Stimulated activated CD8-positive, alpha-beta memory T cell treated with anti-CD3 and anti-CD28 coated beads, Interleukin-7, amount 100 ng/mL, for 1 hour (primary cell): ENCODE measurements at places on chromosomes 16 and 17.
A peak's percentile ranks its signal among the peaks of the same experiment; 100 is the strongest.

DNA sequence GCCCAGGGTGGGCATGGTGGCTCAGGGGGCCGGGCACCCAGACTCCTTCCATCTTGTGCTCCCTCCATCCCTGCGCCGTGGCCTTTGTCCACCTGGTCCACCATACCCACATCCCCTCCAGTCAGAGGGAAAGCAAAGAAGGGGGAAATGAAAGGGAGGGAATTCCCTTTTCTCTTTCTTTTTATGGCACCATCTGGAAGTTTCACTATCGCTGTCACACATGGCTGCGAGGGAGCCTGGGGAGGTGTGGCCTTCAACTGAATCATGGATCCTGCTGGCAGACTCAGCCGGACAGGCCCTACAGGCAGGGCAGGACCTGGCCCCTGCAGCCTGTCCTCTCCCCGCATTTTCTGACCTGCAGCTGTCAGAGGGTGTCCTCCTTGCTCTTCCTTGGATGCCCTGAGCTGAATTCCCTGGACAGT is 6.2 kb downstream of the SLC12A3 start:
- DNase-seq = no peak

DNA sequence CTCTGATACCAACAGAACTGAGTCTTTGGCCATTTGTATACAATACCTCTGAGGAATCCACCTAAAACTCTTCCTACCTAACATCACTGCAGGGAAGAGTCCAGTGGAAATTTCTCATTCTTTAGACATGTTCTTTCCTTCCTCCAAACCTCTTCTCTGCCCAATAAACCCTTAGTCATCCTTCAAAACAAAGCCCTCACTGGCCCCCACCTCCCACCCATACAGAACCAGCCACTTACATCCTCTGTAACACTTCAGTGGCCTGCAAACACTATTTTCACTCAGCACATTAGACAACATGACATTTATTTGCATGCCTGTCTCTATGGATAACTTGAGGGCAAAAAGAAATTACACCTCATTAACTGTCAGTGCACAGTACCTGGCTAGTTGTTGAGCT is 200.3 kb upstream of the NOG start:
- DNase-seq = no peak

DNA sequence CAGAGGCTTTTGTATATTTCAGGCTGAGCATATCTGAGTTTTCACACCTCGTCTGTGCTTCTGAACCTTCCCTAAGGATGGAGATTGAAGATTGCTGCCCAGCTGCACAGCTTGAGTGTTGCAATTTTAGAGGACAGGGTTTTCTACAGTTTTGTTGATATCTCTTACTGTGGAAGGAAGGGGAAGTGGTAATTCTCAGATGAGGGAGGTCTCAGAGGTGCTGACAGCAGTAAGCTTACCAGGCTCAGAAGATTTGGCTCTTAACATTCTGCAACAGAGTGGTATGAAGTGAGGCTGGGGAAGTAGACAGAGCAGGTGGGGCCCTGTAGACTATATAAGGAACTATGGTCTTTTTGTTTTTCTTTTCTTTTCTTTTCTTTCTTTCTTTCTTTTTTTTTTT is 45.8 kb upstream of the ARHGAP17 start:
- DNase-seq = no peak

GRCh38 chr16:47774661-47775060 is 313.5 kb downstream of the PHKB start:
- DNase-seq = no peak

- no peak for DNase-seq
Measured at GRCh38 chr16:12314653-12315185, 338.2 kb downstream of the SNX29 start.

- DNase-seq = no peak
Measured at GRCh38 chr16:578870-579405, 9.2 kb downstream of the PIGQ start.

DNA sequence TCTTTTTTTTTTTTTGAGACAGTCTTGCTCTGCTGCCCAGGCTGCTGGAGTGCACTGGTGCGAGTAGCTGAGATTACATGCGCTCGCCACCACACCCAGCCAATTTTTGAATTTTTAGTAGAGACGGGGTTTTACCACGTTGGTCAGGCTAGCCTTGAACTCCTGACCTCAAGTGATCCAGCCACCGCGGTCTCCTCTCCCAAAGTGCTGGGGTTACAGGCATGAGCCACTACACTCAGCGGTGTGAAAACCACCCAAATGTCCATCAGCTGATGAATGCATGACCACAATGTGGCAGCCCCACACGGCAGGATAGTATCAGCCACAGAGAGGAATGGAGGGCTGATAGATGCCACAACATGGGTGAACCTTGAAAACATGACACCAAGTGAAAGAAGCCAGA is 2.1 kb downstream of the P2RX5 start:
- no peak for DNase-seq

DNA sequence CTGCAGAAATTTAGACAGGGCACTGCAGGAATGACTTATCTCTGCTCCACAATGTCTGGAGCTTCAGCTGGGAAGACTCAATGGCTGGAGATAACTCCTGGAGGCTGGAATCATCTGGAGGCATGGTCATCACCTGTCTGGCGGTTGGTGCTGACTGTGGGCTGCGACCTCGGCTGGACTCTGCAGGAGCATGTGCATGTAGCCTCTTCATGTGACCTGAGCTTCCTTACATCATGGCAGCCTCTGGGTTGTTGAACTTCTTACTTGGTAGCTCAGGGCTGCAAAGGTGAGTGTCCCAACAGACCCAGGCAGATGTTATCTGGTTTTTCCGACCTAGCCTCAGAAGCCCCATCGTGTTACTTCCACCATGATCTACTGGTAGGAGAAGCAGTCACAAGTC is 188.2 kb upstream of the RPL38 start:
- DNase-seq = no peak

DNA sequence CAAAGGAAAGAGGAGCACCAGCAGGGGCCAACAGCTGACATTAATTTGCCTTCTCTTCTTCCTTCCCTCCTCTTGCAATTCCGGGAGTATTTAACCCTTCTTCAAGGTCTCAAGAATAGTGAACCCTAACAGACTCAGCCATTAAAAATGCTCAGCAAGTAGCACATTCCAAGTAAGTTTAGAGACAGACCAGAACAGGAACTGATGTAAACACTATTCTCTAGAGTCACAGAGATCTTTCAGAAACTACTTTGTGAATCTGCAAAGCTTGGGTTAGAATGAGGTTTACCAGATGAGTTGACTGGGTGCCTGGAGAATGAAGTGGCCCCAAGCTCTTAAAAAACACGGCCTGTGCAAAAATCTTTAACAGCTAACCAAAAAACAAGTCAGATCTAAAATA is 50.9 kb downstream of the TEX2 start:
- no peak for DNase-seq

- DNase-seq = no peak
Measured at GRCh38 chr16:72846594-72846993, 201.3 kb downstream of the ZFHX3 start.

- DNase-seq = no peak
Measured at GRCh38 chr17:56119936-56120335, 33.3 kb upstream of the ANKFN1 start.

GRCh38 chr17:59607061-59607460 is 12.6 kb upstream of the CLTC start:
- DNase-seq = no peak

DNA sequence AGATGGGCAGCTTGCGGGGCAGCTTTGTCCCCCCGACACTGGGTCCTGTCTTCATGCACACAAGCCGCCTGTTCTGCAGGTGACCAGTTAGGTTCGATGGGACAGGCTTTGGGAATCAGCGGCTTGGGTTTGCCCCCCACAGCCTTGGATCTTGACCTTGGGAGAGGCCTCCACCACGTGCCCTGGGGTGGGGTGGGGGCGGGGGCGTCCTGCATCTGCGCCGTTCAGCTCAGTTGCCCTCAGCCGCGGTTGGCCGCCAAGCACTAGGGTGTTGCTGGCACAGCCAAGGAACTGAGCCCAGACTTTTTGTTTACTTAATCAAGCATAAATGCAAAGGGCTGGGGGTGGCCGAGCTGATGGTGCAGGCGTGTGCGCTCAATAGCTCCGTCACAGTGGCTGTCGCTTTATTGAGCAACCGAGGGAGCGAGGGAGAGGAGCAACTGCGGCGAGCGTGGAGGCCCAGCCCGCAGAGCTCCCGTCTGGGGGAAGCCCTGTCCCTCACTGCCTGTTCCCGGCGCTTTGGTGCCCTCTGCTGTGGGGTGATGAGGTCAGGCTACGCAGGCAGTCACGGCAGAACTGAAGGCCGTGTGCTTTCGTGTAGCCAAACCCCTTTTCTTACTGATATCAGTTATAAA is 33.9 kb downstream of the JPH3 start:
- peak; percentile 64 for DNase-seq

GRCh38 chr17:64001763-64002529 is 3.8 kb downstream of the PRR29 start:
- no peak for DNase-seq

DNA sequence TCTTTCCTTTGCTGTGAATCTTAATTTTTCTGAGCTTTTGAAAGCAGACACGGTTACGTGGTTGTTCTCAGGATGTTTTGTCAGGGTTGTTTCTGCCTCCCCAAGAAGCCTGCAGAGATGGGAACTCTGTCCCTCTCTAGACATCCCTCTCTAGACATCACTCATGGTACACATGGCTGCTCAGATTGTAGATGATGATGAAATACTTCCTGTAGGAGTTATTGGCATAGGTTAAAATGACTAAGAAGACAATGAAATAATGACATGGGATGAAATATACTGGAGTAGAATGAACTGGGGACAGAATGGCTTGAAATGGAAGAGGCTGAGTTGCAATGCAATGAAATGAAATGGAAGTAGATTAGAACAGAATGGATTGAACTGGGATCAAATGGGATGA is 253.4 kb downstream of the SHISA9 start:
- no peak for DNase-seq

GRCh38 chr17:5000237-5000639 is 2.5 kb downstream of the KIF1C start:
- no peak for DNase-seq
